ENCODE measurements at places on chromosomes 2 and 18.
A peak's percentile ranks its signal among the peaks of the same experiment; 100 is the strongest.

DNA sequence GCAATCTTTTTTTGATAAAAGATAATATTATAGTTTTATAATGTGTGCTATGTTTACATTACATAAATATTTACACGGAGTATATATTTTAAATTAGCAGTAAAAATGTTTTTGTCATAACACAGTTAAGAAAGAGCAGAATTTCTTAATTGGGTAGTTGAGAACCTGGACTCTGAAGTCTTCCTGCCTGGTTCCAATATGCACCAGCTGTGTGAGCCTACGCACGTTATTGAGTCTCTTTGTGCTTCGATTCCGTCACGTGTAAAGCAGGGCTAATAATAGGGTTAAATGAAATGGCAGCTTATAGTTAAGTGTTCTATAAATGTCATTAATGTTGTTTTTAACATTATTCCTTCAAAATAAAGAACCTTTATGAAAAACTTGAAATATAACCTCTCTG lies 1.2 kb upstream of the CCDC88A start:
- DNase-seq = no peak

DNA sequence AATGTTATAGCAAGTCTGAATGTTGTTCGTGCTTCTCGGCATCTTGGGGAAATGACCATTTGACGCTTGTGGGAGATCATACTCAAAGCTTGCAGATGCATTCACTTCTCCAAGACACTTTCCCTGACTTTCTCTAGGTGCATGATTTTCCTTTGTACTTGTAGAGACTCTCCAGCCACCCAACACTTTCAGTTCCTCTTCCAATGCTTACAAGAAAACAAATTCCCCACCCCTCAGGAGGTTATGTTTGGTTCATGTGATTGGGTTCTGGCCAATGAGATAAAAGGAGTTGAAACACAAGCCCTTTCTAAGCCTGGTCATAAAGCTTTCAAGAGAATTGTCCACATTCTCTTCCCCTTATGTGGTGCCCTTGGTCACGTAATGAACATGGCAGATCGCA lies 156.3 kb downstream of the EPHA4 start:
- no peak for DNase-seq

DNA sequence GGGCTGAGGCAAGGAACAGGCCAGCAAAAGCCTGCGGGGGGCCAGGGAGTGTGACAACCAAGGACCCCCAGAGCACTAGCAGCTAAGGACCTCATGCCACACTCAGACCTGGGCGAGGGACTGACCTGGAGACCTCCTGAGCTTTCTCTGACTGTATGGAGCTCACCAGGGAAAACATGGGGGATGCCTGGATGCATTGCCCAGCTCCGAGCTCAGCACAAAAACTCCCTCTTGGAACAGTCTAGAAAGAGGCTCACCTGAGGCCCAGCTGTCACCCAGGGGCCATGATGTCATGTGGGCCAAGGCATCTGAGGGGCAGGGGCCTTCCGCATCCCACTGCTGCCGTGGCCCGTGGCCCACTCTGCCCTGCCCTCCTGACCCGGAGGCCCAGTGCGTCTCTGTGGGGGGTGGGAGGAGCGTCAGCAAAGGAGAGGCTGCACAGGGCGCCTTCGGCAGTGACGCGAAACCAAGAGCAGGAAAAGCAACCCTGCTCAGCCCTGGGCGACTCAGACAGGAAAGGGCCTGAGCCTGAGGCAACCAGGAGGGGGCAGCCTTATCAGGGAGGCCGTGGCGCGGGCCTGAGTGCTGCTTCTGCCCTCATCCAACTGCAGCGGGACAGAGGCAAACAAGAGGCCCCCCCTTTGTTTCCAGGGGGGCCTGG lies 57.3 kb upstream of the ALPP start:
- peak; percentile 35 for DNase-seq

- DNase-seq = no peak
Measured at GRCh38 chr2:67374481-67374880, 22.7 kb upstream of the ETAA1 start.

DNA sequence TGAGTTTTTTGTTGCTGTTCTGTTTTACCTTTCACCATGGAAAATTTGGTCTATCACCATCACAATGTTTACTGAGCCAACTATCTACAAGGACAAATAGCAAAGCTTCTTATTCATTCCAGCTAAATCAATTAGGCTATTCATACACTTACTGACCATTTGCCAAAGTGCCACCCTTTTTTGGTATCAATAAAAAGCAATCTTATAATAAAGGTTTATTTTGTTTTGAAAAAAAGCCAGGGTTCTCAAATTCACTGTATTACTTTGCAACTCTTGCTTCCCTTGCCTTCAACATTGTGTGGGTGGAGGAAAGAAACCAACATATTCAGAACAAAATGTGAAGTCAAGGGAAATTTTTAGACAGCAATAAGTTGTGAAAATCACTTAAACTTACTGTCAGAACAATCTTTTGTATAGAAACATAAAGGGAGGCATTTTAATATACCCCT lies 15.3 kb downstream of the PELI1 start:
- no peak for DNase-seq

GRCh38 chr2:150716186-150716585 lies 228.7 kb upstream of the RND3 start:
- DNase-seq = no peak

DNA sequence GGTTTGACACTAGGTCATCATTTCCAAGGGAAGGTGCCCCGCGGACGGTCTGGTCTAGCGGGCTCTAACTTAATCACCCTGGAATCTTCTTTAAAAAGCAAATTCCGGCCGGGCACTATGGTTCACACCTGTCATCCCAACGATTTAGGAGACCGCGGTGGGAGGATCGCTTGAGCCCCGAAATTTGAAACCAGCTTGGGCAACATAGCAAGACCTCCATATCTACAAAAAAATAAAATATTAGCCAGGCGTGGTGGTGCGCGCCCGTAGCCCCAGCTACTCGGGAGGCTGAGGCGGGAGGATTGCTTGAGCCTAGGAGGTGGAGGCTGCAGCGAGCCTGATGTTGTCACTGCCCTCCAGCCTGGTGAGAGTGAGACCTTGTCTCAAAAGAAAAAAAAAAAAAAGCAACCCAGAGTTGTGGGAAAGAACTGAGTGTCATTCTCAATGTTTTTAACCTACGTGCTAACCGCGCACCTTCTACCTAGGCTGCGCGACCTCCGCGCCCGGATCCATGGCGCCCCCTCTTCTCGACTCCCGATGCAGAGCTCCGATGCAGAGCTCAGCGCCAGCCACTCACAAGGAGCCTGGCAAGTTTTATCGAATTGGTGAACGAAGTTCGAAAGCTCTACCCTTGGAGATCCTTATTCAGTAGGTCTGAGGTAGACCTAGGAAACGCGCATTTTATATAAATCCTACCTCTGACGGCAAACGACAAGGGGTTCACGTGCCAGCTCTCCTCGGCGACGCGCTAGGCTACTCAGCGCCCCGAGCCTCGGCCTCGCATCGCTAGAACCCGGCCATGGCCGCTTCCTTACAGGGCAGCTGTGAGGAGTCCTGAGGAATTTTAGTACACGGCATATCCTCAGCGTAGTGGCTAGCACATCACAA lies 888 bp upstream of the TWSG1 start:
- DNase-seq = no peak

GRCh38 chr2:229372207-229372606 lies 101.1 kb upstream of the PID1 start:
- no peak for DNase-seq

- no peak for DNase-seq
Measured at GRCh38 chr18:32742579-32742978, 30.2 kb downstream of the KLHL14 start.

GRCh38 chr2:190763901-190764514 lies 115.1 kb downstream of the NAB1 start:
- no peak for DNase-seq

DNA sequence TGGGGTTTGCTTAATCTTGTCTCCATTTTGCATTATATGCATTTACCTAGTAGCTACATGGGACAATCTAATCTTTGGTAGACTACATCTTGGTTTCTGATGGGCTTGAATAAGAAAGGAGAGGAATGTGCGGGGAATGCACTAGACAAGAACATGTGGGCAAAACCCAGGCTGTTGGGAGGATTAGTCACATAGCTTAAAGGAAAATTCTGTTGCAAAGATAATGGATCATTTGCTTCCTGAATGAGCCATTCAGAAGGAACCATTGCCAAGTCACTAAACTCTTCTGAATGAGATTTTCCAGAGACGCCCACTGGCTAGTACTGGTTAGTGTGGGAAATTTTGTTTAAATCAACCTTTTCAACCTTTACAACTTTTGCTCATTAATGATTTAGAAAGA lies 84.8 kb downstream of the OSBPL6 start:
- DNase-seq = no peak
